ENCODE measurements at places on chromosomes 7 and 10.

DNA sequence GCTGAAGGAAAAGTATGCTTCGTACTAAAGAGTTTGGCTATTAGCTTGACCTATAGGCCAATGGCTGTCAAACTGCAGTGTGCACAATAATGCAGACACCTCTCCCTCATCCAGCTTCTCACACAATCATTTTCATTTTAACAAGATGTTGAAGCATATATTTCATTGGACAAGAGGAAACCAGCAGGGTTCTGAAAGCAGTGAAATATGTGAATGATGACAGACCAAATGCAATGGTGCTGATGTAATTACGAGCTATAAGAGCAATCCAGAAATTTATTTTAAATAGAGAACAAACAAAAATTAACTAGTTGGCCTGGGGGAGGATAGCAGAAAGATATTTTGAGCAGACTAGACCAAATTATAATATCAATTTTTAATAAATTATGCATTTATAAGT lies 331.5 kb upstream of the AKR1E2 start:
- no peak for DNase-seq

- no peak for DNase-seq
Measured at GRCh38 chr7:7177044-7177517, 5.3 kb upstream of the C1GALT1 start.

GRCh38 chr10:29254123-29255046 lies 34.5 kb upstream of the LYZL1 start:
- DNase-seq: no peak

DNA sequence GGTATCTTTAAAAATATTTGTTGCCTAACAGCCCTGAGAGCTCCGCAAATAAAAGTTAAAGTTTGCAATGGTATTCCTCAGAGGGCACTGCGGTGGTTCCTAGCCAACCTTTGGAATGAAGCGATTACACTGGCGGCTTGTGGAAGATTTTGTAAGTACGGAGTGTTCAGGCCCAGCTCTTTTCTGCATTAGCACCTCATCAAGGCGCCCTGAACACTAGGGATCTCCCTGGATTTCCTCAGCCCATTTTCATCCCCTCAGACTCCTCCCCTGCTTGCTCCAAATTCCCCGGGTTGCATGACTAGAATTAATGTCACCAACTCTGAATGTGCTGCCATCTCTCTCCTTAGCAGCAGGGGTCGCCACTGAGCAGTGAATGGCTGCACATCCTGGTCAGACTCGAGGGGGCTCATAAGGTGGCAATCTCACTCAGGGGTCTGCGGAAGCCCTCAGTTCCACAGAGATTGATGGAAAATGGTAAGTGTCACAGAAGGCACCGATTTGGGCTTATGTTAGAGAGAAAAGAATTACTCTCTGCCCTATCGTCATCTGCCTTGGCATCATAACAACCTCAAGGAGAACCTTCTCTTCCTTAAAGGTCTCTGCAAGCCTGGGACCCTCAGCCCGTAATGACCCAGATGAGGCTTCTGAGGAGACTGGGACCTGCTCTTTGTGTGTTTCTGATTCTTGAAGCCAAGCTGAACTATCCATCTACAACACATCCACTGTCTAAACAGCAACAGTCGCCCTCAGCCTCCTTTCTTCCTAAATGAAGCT lies 262.8 kb upstream of the AOAH start:
- DNase-seq: no peak

DNA sequence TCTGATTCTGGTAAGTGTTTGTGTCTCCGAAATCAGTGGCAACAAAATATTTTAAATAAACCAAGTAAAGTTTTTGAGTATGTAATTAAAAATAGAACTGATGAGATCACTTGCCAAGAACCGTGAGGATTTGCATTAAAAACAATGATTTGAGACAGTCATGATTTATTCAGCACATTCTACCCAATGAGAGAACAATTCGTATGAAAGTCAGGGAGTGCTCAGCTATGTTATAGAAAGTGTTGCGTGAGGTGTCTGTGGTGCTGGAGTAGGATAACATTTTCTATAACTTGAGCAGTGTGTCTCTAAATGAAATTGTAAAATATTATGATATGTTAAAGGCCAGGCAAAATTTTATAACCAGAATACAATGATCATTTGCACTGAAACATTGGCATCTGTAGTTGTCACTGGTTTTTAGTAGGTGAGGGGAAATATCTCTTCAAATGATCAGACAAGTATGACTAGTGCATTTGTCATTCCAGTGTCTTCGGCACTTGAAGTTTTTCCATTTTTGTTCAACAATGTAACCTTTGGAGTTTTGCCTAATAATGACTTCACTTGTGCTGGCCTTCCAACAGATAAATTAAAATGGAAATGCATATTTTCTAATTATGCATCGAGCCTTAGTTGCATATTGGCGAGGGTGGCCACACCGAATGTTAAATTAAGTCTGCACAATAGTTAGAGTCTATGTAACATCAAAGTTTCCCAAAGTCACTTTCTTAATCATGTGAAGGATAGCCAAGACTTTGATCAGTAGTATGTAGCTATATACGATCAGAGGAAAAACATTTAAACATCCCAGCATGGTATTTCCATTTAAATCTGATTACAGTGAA lies 335.9 kb downstream of the GFRA1 start:
- DNase-seq: no peak

GRCh38 chr7:109126404-109127050 lies 556.9 kb downstream of the DNAJB9 start:
- DNase-seq: no peak

DNA sequence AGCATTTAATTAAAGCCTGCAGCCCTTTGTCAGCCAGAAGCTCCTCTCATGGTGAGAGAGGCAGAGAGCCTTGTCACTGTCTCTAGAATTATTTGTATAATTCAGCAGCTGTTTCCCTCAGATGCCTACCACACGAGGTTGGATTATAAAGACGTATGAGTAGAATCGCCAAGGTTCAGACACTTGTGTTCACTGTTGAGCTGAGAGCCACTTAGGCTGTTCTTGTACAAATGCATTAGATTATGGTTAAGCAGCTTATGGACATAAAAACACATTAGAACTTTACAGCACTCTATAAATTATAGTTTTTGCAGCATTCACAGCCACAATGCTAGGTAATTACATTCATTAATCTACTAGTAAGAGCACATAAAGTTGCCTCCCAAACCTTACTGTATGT lies 282.6 kb downstream of the AUTS2 start:
- DNase-seq: no peak

DNA sequence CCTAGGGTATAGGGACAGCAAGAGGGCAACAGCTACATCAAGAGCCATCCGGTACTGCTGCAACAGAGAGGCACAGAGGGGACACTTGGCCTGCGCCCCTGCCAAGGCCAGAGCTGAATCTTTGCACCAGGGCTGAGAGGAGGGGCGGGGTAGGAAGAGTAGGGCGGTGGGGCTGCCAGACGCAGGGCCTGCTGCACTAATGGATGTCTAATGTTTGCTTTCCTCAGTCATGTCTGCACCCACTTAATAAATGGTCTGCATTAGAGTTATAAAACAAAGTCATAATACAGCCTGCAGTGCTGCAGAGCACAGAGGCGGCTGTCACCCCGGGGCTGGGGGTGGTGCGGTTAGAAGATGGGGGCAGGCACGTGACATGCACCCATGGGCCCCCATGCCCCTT lies 42.2 kb upstream of the SLC29A3 start:
- DNase-seq: no peak

DNA sequence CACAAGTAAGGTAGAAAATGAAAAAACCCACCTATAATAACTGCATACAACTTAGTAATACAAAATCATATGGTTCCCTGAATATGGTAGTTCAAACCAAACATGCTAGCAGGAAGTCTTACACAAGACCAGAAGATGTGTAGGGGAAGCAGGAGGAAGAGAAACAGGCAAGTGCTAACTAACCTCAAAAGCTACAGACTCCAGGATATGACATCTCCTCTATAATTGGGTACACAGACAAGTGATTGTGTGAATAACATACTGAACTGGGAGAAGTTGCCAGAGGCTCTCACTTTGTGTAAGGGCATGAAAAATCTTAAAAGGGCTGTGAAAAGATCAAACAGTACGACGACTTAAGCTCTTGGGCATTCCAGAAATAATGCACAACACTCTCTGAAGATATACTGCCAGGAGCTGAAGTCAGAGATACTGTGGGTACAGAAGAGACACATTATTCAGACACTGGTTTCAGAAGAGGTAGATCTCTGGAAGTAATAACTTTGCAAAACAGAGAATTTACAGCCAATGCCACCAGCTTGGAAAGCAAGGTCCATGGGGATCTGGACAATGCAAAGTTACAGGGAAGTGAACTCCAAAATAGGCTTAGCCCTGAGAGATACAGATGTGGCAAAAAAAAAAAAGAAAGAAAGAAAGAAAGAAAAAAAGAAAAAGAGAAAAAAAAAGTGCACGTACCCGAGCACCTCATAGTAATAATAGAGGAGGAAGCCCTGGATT lies 767.2 kb downstream of the TNS3 start:
- no peak for DNase-seq

DNA sequence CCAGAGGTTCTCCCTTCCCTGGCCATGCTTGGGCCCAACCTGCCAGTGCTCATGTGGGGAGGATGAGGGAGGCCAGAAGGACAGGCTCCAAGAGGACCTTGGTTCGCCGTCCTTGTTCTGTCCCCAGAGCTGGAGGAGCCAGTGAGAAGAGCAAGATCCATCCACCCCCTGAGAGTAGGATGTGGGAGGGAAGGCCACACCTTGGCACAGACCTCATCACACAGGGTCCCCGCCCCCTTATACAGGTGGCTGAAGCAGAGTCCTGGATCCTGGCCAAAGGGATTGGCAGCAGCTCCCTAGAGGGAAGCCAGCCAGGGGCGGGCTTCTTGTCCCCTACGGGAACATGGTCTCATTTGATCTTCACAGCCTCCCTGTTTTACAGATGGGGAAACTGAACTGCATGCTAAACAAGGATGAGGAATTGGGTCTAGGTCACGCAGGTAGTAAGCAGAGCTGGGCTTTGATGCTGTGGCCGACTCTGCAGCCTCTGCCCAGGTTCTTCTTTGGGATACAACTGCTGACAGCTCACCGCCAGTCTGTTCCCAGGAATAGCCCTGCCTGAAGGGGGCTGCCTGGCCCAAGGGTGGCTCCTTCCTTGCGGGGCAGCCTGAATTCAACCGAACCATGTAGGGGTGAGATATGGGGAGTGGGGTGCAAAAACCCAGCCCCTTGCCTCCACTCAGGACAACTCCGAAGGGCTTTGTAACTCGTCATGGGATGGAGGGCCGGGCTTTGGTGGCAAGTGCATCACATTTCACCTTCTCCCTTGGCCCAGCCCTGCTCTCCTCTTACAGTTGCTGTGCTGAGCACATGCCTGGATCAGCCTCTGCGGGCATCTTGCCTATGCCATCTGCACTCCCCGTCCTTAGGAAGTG lies 62.2 kb upstream of the KDM7A start:
- no peak for DNase-seq

DNA sequence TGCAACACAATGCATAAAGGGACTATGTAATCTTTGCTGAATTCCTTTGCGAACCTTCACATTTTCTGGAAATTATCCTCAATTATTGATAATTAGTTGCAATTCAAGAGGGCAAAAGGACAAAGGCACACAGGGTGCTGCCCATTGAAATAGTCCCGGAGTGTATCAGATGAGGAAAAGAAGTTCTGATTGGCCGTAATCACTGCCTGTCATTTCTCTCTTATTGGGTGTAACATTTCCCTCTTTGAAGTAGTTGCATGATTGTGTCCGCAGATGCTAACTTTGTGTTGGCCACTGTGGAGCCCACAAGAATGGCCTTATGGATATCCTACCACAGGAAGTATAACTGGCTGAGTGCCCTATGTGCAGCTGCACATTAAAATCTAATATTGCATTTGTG lies 35.1 kb upstream of the TAS2R16 start:
- DNase-seq: no peak

GRCh38 chr7:48537561-48537960 lies 366.3 kb downstream of the ABCA13 start:
- no peak for DNase-seq

GRCh38 chr10:114541081-114541796 lies 116.8 kb downstream of the ABLIM1 start:
- DNase-seq: no peak

DNA sequence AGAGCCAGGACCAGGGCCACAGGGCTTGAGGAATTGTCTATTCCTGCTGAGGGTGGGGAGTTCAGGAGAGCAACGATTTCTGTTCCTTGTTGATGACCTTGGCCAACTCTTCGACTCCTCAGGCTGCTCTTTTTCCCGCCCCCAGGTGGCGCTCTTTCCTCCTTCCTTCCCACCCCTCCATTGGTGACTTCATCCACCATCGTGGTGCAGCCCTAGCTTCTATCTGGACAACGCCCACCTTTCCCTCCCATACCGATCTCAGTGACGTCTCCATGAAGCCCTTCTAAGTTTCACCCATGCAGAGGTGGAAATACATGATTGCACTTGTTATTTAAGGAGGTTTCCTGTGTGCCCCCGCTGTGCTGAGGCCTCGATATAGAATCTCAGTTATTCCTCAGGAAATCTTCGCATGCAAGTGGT lies 22.1 kb upstream of the CARD11 start:
- DNase-seq: no peak

GRCh38 chr7:73703757-73704639 lies 15.5 kb downstream of the STX1A start:
- DNase-seq: no peak

- DNase-seq: no peak
Measured at GRCh38 chr7:2718296-2718965, 30.4 kb downstream of the AMZ1 start.

DNA sequence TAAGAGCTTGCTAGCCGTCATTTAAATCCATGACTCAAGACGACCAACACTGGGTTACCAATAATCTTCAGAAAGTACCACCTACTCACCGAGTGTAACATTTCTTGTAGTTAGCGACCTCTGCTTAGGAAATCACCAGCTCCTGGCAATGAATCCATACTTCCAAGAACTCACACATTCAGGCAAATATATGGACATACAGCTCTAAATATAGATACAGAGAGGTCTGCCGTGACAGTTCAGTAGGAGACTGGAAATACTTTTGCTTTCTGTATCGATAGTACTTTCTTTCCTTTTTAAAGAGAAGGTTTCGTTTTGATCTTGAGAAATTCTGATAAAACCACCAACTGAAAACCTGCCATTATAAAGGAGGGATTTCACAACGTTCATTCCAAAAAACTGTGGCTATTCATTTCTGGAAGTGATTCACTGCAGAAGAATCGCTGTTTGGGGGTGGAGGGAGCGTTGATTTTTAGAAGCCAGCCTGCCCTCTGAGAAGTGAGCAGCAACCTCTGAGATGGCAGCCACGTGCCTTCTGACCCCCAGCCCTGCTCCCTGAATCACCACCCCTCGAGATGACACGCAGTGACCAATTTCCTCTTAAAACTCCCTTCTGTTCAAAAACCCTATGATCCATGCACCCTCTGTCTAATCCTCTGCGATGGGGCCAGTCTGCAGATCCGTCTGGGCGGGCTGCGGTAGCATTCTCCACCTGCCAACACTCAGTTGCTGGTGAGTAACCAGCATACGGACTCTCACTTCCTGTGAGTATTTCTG lies 179.0 kb upstream of the KLF14 start:
- no peak for DNase-seq

GRCh38 chr10:92150823-92151222 lies 140.1 kb downstream of the CPEB3 start:
- DNase-seq: no peak

- no peak for DNase-seq
Measured at GRCh38 chr10:97178074-97178473, 7.7 kb downstream of the SLIT1 start.

GRCh38 chr7:29990931-29991330 lies 1.3 kb upstream of the SCRN1 start:
- no peak for DNase-seq

GRCh38 chr7:40382145-40382544 lies 247.3 kb downstream of the SUGCT start:
- DNase-seq: no peak

- peak; percentile 38 for DNase-seq
Measured at GRCh38 chr10:102241444-102242117, at the start of gene PITX3. Gene PITX3, minus strand, starts transcription at chr10:102241512. Its CDS starts 9,432 bp downstream, at chr10:102232080.

GRCh38 chr7:120991581-120991980 lies 3.1 kb downstream of the CPED1 start:
- DNase-seq: no peak
